ENCODE measurements at places on chromosomes 12 and 14.
A peak's percentile ranks its signal among the peaks of the same experiment; 100 is the strongest.

DNA sequence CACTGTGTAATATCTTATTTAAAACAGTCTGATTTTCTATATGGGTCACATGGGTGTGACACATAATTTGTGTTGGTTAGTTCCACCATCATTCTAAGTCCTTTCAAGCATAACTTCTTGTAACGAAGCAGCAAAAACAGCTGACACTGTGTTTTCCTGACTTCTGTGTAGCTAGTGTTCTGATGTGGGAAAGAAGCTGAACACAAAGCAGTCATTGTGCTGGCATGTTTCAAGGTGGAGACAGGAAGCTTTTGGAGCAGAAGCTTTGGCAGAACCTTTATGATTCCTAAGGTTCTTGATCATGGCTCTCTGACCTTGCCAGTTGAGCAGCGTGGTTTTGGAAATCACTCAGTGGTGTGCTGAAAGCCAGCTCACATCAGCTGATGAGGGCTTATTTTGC lies 351.7 kb upstream of the MDGA2 start:
- DNase-seq = no peak

DNA sequence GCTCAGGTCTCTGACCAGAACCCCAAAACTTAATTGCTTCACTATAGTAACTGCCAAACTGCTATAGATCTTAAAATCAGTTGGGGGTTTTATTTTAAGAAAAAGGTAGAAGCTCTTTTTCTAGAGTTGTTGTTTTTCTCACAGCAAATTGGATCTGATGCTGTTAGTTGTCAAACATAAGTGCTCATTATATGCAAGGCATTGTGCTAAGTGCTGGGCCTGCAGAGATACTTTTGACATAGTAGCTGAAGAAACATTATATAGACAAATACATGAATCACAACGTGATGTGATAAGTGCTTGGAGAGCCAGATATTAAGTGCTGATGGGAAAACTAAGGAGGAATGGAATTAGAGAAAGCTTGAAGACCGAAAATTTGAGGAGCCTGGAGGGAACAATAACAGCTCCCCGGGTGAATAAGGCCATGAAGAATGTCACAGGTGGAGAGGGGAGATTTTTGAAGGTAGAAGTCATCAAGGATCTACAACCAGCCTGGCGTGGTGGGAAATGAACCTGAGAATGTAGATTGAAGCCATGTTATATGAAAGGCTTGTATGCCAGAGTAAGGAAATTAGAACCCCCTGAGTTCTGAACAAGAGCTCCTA lies 126.5 kb downstream of the DYRK2 start:
- DNase-seq = no peak

- no peak for DNase-seq
These were observed 990.2 kb upstream of the ATXN7L3B start for GRCh38 chr12:73547421-73547820.

DNA sequence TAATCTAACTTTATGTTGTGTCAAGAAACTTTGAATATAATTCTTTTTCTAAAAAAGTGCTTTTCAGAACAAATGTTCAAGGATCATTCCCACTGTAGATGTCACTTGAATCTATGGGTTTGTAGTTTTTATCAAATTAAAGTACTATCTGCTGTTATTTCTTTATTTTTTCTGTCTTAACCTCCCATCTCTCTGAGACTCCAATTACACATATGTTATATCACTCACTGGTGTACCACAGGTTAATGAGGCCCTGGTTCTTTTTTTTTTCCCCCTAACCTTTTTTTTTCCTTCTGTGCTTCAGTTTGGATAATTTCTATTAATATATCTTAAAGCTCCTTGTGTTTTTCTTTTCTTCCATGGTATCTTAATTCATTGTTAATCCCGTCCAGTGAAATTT lies 279.9 kb upstream of the RGS6 start:
- DNase-seq = no peak

GRCh38 chr12:132327336-132328171 lies 1.8 kb downstream of the GALNT9 start:
- DNase-seq = peak; percentile 15

GRCh38 chr12:93174473-93174872 lies 203.3 kb upstream of the NUDT4 start:
- DNase-seq = no peak

DNA sequence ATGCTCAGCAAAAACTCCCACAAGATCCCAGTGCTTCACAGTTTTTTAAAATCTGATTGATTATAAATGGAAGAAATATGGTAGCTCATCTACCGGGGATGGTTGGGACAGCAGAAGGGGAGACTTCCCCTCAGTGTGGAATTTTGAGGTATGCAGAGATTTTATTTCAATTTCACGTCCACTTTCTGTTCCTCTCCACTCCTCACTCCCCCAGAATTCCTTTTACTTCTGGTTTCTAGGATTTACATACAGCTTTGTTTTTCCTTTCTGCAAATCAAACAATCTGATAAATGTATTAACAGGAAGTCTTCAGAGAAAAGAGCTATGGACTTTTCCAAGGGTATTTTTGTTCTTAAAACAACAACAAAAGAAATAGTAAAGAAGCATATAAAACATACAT lies 181.5 kb upstream of the ARHGAP5 start:
- no peak for DNase-seq

DNA sequence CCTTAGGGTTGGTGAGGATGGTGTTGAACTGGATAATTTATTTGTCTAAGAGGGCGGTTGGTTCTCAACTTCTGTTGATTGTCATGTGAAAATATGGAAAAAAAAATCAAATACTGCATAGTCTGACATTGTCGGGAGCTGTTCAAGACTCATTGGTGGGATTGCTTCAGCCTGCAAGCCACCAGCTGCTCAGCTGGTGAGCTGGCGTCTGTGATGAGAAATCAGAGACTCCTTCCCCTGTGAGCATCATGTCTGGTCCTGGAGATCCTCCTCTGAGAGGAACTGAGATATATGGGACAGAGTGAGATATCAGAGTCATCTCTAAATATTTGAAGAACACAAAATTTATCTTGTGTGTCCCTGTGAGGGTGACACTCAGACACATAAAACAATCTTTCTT lies 49.9 kb downstream of the TRIM9 start:
- no peak for DNase-seq

GRCh38 chr12:49893753-49894750 lies 9.6 kb downstream of the FAIM2 start:
- DNase-seq = no peak

DNA sequence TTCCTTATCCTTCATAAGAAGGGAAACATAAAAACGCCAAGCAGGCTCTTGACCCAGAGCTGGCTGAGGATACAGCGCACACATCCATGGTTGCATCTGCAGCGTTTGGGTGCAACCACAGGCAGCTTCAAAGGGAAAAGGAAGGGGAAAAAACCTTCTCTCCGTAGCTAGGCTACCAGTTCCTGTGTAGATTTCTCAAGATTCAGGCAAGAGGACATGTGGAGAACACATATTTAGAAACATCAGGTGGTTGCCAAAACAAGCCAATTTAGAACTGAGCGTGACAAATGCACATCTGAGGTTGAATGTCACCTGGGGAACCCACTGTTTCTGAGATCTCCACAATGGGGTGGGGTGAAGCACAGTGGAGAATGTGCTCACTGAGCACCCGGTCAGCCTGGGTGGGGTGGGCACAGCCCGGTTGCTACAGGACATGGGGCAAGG lies 78.3 kb upstream of the BDKRB2 start:
- no peak for DNase-seq

DNA sequence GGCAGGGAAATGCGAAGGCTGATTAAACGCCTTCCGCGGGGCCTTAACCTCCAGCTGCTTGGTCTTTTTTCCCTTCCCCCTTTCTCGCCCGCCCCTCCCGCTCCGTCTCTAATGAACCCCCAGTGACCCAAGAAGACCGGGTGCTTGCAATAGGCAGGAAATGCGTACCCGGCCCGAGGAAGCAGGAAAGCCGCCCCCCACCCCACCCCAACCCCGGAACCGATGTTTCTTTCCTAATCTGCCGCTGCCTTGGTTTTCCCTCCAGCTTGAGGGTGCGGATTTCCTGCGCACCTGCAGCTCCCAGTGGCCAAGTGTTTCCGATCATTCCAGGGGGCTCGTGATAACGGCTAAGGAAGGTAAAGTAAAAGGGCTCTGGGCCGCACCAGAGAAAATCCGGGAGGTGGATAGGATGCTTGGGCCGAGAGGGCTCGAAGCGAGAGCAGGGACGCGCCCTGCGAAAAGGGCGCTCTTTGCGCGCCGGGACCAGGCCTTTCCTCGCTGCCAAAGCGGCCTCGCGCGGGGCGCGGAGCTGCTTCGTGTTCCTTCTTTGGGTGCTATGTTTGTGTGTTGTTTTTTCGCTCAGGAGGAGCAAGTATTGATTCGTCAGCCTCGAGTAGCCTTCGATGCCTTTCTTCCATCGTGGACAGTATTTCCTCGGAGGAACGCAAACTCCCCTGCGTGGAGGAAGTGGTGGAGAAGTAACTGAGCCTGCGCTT lies 983 bp downstream of the MYF6 start:
- no peak for DNase-seq

DNA sequence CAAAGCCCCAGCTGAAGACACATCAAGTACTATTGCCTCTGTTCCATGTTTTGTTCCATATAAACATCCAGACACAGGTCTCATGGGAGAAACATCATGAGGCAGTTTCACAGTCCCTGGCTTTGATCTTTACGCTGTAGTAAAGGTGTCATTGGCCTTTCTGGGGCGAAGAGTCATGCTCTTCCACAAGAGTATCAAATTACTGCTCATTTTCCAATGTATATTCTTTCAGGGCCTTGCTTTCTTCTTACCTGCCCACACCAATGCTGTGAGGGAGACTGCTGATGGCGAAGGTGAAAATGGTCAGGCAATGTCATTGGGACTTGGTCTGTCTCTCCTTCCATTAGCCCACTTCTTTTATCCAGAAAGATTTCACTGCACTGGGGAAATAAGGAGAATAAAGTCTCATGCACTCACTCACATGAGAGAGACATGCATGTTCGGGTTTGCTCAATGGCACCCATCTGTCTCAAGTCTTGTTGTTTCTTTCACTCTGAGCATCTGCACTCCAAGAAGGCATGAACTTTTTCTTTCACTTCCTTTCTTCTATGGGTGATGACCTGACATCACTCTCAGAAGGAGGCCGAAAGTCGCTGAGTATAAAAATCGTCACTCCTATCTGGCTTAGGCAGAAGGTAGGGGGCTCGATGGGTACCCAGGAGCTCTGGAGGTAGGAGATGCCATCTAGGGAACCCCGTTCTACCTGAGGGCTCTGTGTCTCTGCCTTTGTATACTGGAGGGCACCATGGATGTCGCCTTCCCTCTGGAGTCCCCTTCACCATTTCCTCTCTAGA lies 1.3 kb upstream of the JDP2 start:
- DNase-seq = no peak

GRCh38 chr12:25250744-25251730 lies at the start of gene KRAS:
Gene KRAS (minus strand): TSS chr12:25250929.
- DNase-seq = peak; percentile 83

DNA sequence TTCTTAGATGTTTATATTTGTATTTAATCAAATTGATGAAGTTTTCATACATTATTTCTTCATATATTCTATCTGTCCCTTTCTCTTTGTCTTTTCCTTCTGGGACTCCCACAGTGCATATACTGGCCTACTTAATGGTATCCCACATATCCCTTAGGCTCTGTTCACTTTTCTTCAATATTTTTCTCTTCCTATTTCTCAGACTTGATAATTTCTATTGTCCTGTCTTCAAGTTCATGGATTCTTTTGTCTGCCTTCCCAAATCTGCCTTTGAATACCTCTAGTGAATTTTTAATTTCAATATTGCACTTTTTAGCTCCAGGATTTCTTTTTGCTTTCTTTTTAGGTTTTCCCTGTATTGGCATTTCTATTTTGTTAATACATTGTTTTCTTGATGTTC lies 33.4 kb downstream of the IFT81 start:
- DNase-seq = no peak

DNA sequence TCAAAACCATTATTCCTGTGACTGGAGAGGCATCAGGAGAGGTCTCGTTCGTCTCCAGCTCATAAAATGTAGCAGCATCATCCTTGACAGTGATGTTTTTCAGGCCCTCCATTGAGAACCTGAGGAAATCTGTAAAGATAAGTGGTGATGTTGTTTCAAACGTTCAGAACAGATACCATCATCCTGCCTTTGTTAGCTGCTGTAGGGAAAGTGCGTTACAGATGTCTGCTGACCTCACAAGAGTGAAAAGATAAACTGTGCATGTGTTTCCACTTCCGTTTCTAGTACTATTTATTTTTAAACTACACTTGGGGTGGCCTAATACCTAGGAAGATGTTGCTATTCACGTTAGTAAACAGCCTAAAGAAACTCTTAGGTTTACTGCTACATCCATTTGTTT lies 28.4 kb downstream of the BCL2L14 start:
- no peak for DNase-seq

DNA sequence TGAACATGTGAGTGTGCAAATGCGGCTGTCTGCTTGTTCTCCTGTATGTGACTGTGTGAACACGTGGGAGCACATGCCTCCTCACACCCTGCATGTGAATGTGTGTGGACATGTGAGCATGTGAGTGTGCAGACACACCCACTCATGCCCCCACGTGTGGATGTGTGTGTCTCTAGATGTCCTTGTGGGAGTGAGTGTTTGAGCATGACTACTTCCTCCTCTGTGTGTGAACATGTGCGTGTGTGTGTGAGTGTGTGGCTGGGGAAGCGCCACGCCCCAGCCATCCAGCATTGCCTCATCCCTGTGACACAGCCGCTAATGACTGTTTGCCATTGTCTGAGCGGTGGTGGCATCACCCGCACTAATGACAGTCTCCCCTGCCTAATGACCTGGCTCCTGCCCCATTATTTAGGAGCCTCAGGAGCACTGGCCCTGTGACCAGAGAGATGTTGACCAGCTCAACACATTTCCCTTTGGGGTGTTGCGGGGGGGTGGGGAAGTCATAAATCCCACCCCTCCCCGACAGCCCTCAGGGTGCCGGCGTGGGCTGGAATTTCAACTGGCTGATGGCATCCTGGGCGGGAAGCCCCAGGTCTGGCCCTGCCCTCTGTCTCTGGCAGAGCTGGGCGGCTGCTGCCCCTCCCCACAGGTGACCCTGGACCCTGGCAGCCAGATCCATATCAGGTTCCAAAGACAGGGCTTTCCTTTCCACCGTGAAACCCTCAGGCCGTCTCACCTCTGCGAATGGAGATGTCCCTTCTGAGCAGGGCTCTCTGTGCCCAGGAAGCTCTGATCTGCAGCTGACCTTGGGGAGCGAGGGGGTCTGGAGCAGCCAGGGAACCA lies 11.5 kb upstream of the KRT80 start:
- no peak for DNase-seq
